ENCODE measurements at places on chromosomes 13 and 19. TPM values are rescaled to one million over a fixed set of nuclear protein-coding genes. Genes with fewer than 3 reads are reported as not detected.

DNA sequence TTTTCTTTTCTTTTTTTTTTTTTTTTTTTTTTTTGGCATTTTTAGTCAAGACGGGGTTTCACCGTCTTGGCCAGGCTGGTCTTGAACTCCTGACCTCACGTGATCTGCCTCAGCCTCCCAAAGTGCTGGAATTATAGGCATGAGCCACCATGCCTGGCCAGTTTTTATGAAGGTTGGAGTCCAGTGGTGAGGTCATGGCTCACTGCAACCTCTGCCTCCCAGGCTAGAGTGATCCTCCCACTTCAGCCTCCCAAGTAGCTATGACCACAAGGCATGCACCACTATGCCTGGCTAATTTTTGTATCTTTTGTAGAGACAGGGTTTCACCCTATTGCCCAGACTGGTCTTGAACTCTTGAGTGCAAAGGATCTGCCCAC, 4.2 kb downstream of the SNRPA start:
- no peak for DNase-seq

DNA sequence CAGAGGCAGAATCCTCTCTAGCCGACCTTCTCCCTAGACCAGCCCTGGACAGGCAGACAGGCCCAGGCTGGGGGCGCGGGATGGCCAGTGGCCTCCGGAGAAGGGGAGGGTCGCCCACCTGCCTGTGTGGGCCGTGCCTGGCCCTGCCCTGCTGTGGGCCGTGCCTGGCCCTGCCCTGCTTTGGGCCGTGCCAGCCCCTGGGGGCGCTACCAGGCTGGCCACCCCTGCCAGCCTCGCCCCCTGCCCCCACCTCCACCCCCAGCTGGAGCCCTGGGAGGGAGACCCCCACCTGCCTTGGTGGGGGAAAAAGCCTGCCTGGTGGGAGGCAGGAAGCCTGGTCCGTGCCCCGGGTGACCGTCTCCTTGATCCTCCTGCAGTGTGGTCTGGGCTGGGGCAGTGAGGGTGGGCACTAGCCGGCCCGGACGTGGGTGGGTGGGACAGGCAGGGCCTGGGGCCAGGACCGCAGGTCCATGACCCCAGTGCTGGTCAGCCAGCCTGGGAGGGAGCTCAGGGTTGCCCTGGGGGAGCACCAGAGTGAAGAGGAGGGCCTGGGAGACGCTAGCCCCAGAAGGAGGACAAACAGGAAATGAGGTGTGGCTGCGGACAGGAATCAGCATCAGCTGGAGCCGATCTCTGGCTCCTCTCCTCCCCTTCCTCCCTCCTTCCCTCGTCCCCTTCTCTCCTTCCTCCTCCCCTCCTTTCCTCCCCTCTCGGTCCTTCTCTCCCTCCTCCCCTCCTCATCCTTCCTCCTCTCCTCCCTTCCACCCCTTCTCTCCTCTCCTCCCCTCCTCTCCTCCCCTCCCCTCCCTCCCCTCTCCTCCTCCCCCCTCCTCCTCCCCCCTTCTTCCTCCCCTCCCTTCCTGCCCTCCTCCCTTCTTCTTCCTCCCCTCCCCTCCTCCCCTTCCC, 5.1 kb upstream of the MKNK2 start:
- DNase-seq, result no peak

GRCh38 chr19:54451331-54451871, 2.4 kb downstream of the LENG8 start:
- peak; percentile 56 for DNase-seq

- no peak for DNase-seq
Observed at GRCh38 chr13:72774019-72774418, 7.7 kb downstream of the DIS3 start.

Gene HNRNPL
- total RNA-seq, result 561 TPM
